Transverse colon (tissue), 4 donors: ENCODE measurements at places on chromosomes 2 and 18. TPM values are rescaled to one million over a fixed set of nuclear protein-coding genes. Genes with fewer than 3 reads are reported as not detected.

DNA sequence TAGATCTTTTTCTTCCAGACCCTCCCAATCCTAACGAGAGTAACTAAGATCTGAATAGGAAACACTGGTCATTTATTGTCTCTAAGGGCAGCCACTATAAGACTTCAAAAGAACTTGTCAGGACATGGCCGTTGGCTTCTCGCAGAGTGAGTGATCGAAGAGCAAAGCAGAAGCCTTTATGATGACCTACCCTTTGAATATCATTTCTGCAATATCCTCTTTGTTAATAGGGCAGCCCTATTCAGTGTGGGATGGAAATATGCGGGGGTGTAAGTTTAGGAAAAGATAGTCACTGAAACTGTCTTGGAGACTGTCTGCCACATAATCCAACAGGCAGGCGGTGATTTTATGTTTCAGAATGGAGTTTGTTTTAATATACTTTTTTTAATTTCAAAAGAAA is 70.9 kb downstream of the FBXO36 start:
- DNase-seq, result no peak

The ADGRF3 gene
- total RNA-seq, result not detected

- no peak for DNase-seq
Observed at GRCh38 chr2:64686283-64686956, 32.7 kb upstream of the SERTAD2 start.

The GAREM2 gene
- 4.6 TPM for total RNA-seq

The SERPINB13 gene
- not detected for total RNA-seq

The LRRC30 gene
- total RNA-seq, result not detected

The MLPH gene
- total RNA-seq, result 59.7 TPM

DNA sequence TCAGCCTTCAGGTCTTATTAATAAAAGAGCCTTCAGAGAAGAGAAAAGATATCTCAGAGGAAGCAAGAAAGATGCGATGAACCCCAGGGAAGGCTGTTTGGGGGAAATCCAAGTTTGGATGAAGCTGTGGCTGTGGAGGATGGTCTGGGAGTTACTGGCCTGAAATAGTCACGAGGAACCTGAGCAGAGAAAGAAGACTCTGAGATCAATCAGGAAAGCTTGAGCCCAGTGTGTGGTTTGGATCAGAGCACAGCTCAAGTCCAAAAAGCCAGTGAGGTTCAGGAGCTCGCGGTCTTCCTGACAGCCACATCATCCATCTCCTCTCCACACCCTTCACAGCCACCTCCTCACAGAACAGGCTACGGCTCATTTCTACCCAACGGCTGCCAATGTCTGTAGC is 87.4 kb upstream of the SERPINE2 start:
- no peak for DNase-seq

DNA sequence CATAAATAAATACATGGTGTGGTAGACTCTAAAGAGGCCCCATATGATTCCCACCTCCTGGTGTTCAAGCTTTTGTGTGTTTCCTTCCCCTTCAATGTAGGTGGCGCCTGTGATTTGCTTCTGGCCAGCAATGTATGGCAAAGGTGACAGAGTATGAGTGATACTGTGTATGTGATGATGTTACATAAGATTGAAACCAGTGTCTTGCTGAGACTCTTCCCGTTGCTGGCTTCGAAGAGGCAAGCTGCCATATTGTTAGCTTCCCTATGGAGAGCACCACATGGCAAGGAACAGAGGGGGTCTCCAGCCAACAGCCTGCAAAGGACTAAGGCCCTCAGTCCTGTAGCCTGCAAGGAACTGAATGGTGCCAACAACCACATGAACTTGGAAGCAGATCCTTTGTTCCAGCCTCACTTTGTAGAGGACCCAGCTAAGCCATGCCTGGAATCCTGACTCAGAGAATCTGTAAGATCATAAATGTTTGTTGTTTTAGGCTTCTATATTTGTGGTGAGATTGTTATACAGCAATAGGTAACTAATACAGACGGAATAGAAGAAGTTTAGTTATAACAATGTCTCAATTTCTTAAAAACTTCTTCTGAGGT is 1.7 kb upstream of the SMAD4 start:
- DNase-seq, result peak; percentile 49

DNA sequence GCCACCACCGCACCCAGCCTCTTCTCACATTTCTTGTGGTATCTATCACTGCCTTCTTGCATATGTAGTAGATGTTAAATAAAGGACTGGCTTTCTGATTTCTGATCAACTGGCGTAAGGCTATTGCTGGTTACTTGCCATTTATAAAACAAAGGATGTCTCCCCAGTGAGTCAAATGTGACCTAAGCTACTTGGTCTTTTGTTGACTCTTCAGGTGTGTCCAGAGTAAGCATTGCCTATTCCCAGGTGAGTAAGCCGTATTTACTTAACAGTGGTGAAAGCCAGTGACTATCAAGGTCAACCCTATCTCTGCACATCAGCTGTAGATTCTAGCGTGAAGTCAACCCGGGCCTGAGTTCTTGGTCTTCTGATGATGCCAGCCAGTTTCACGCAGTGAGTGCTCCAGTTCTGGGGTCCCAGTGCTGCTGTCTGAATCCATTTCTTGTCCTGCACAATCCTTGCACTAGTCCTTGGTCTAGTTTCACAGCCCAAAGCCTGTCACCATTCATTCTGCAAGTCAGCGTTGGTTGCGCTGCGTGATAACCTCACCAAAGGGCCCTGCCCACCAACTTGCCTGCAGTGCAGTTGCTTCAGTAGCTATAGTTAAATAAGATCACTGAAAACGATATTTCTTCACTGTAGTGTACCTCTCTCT is 120.2 kb downstream of the GBX2 start:
- DNase-seq, result no peak

DNA sequence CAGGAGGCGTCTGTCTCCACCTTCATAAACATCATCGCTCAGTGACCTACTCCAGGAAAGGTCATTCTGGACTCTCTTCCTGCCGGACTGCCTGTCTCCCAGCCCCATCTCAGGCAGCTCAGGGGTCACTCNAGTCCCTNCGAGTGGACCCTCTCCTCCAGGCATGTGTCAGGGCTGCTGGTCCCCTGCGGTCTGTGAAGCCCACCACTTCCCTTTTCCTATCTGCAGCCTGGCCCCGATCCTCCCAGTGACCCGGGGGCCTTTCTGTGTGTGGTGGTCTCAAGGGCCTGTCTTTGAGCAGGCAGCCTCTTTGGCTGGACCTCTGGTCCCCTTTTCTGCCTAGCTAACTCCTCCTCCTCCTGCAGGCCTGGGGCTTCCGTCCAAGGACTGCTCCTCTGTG is 5.9 kb upstream of the PARD6G start:
- DNase-seq, result no peak

GRCh38 chr2:25119263-25119662 is 49.1 kb downstream of the POMC start:
- DNase-seq, result no peak

GRCh38 chr2:189268763-189269162 is 89.2 kb upstream of the COL5A2 start:
- DNase-seq, result no peak

The MMADHC gene
- 68.0 TPM for total RNA-seq

The FEV gene
- not detected for total RNA-seq

GRCh38 chr2:54967759-54968365 is 82.4 kb downstream of the RTN4 start:
- DNase-seq, result no peak
